ENCODE measurements at places on chromosomes 6 and 20. TPM values are rescaled to one million over a fixed set of nuclear protein-coding genes. Genes with fewer than 3 reads are reported as not detected.

Gene SNAI1
- total RNA-seq, result 13.0 TPM

Gene ADTRP
- total RNA-seq, result not detected

Gene TREM2
- total RNA-seq, result not detected

- DNase-seq, result no peak
- H3K4me1 ChIP-seq, result no peaks in the 10 kb centered on the region
- no peak overlapping the region for H3K4me3 ChIP-seq
- H3K27ac ChIP-seq, result no peak overlapping the region
- H3K36me3 ChIP-seq, result no peaks in the 10 kb centered on the region
Observed at GRCh38 chr6:52019092-52019491, 68.3 kb downstream of the PKHD1 start.

DNA sequence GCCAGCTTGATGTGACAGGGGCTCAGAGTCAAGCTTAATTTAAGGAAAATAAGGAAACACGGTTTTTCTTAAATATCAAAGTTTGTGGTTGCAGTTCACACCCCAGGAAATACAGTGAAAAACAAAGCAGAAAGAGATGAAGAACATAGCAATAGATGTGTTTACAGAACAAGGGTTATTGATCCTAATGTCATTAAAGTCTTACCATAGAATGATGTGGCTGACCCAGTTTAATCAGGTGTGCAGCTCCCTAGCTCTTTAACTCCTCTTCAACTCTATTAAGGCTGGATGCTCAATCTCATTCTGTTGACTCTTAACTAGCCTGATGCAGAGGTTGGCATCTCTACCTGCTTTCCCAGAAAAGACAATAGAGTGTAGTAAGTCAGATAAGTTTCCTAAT lies 7.5 kb upstream of the GTF3C6 start:
- H3K27ac ChIP-seq, result peak overlapping the region; percentile 17
- no peaks in the 10 kb centered on the region for H3K27me3 ChIP-seq
- no peak overlapping the region for H3K4me3 ChIP-seq
- H3K4me1 ChIP-seq, result peaks cover 22% of the 10 kb centered on the region

- peaks cover 14% of the 10 kb centered on the region for H3K4me1 ChIP-seq
- H3K27me3 ChIP-seq, result peaks cover under 1% of the 10 kb centered on the region
- peak overlapping the region; percentile 20 for H3K27ac ChIP-seq
- H3K4me3 ChIP-seq, result peak overlapping the region; percentile 4
Observed at GRCh38 chr20:60512443-60512842, 554.2 kb downstream of the CDH26 start.

- peaks cover 9% of the 10 kb centered on the region for H3K36me3 ChIP-seq
- no peak overlapping the region for H3K27ac ChIP-seq
- no peak for DNase-seq
- no peak overlapping the region for H3K4me3 ChIP-seq
- no peaks in the 10 kb centered on the region for H3K27me3 ChIP-seq
Observed at GRCh38 chr6:7121700-7122241, 14.0 kb downstream of the RREB1 start.

DNA sequence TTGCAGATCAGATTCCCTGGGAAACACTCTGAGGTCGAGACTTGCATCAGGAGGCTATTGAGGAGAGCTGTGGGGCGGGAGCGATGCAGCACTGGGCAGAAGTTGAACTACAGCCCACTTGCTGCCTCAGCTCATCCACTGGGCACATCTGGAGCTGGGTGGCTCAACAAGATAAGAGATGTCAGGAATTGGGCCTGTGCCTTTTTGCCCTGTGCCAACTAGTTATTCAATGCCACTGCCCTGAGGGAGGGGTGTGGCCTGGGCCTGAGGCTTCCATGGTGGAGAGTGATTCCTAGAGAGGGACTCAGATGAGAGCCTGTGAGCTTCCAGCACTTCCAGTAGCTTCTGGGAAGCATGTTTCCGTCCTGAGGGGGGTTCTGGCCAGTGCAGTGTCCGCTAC lies 32.7 kb downstream of the BRPF3 start:
- H3K4me3 ChIP-seq, result no peak overlapping the region
- no peak for DNase-seq
- H3K27ac ChIP-seq, result no peak overlapping the region
- H3K36me3 ChIP-seq, result peaks cover 50% of the 10 kb centered on the region

DNA sequence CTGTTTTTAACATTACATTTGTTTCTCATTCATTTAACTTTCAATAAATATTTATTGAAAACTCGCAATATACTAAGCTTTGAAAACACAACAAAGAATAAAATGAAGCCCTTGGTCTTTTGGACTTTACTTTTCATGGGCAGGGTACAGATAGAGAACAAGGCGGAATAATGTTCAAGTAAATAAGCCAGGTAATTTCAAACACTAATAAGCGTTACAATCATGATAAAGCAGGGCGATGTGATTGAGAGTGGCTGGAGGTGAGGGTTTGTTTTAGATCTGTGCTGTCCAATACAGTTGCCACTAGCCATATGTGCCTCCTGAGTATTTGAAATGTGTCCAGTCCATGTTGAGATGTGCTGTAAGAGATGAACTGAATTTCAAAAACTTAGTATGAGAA lies 307.1 kb downstream of the ALDH8A1 start:
- H3K4me1 ChIP-seq, result peaks cover 63% of the 10 kb centered on the region
- no peaks in the 10 kb centered on the region for H3K36me3 ChIP-seq
- DNase-seq, result no peak
- no peak overlapping the region for H3K4me3 ChIP-seq
- no peaks in the 10 kb centered on the region for H3K27me3 ChIP-seq
- peak overlapping the region; percentile 89 for H3K27ac ChIP-seq

GRCh38 chr6:153872946-153873345 lies 166.1 kb upstream of the OPRM1 start:
- H3K27me3 ChIP-seq, result no peaks in the 10 kb centered on the region
- H3K4me1 ChIP-seq, result no peaks in the 10 kb centered on the region

All from osteocyte (in vitro differentiated cells).